ENCODE measurements at places on chromosomes 6 and 20.

DNA sequence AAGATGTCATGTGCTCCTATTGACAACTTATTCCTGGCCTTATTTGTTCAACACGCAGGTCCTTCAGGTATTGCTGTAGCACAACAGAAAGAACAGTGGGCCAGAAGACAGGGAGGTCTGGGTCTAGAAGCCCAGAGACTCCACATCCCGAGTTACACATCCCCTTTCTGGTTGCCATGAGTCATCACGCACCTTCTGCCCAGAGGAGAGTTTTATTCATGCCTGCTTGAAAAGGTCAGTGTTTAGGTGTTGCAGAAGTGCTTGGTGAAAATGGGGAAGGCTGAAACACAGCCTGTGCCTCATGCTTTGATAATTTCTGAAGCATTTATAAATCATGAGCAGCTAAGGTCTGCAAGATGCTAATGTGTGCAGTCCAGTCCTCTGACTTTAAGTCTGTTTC, 256.4 kb downstream of the GMPR start:
- peak; percentile 68 for ATAC-seq

- no peak for ATAC-seq
Measured at GRCh38 chr20:55755411-55755810, 249.9 kb downstream of the CBLN4 start.

DNA sequence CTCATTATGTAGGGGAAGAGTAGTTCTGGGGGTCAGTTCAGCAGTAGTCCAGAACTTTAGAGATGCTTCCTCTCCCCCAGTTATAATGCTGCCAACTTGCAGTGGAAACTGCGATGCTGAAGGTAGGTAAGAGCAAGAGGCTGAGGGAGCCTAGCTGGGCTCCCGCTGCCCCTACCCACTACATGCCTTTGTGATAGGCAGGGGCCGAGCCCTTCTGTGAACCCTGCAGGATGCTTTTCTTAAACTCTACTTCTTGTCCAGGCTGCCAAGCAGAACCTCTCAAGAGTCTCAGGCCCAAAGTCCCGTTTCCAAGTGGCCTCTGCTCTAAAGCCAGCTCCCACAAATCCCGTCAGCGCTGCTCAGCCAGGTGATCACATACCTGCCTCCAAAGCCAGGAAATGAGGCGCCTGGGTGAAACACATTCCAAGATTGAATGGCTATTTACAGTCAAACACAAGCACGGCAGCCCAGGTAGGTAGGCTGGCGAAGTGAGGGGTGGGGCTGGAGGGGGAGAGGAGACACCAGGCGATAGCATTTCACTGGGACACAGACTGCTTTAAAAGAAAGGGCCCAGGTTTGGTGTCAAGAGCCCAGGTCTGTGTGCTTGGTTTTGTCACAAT, 150.7 kb downstream of the CD24 start:
- no peak for ATAC-seq

GRCh38 chr6:17391976-17392375, 1.4 kb upstream of the CAP2 start:
- ATAC-seq, result no peak
